ENCODE measurements at places on chromosomes 1 and 21. TPM values are rescaled to one million over a fixed set of nuclear protein-coding genes. Genes with fewer than 3 reads are reported as not detected.

Gene PDE4B
- 22.9 TPM for total RNA-seq

Gene ZMYND12
- total RNA-seq: 1.5 TPM

Gene DUSP23
- 59.1 TPM for total RNA-seq

Gene ZNF695
- total RNA-seq: not detected

Gene UCHL5
- total RNA-seq: 24.9 TPM

Gene GPR137B
- 29.5 TPM for total RNA-seq

Gene BTBD19
- 5.1 TPM for total RNA-seq

Gene CRABP2
- not detected for total RNA-seq

Gene MIGA1
- 16.1 TPM for total RNA-seq

Gene RGS8
- 0.20 TPM for total RNA-seq

Gene MYOCOS
- total RNA-seq: not detected

Gene PLA2G5
- 2.0 TPM for total RNA-seq

- DNase-seq: no peak
These were observed 387.9 kb downstream of the NUF2 start for GRCh38 chr1:163709636-163710035.

- no peak for DNase-seq
These were observed 102.5 kb downstream of the LYPLAL1 start for GRCh38 chr1:219276049-219276738.

DNA sequence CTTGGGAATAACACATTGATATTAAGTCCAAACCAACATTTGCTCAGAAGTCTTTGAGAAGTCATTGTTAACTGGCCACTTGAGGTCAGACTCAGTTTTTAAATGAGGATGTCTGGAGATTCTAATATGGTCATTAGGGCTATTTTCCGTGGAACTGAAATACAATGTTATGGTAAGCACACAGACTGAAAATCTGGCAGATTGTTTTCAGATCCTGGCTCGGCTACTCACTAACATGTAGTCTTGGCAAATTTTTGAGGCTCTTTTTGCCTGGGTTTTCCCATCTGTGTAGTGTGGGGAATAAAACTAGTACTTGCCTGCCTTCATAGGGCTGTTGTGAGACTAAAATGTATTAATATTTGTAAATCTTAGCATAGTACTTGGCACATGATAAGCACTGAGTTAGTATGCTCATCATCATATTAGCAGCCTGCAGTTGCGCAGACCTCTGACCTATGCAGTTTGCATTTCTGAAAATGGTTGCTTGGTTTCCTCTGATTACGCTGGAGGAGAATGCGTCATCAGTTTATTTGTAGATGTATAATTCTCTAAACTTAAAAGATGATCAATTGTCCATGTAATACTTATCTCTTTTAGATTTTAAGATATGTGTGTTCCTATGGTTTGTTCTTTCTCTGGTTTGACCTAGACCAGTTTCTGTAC is 100.8 kb downstream of the C1orf21 start:
- DNase-seq: no peak

DNA sequence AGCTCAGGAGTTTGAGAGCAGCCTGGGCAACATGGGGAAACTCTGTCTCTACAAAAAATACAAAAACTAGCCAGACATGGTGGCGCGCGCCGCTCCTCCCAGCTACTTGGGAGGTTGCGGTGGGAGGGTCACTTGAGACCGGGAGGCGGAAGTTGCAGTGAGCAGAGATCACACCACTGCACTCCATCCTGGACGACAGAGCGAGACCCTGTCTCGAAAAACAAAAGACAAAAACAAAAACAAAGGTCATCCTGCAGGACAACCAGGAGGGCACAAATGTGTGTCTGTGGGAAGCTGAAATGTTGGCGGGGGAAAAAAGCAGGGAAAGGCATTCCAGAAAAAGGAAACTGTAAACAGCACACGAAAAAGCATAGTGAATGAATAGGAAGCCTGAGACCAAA is 104.1 kb upstream of the HNRNPU start:
- DNase-seq: peak; percentile 59

- no peak for DNase-seq
These were observed 57.3 kb downstream of the MEF2D start for GRCh38 chr1:156443286-156443685.

DNA sequence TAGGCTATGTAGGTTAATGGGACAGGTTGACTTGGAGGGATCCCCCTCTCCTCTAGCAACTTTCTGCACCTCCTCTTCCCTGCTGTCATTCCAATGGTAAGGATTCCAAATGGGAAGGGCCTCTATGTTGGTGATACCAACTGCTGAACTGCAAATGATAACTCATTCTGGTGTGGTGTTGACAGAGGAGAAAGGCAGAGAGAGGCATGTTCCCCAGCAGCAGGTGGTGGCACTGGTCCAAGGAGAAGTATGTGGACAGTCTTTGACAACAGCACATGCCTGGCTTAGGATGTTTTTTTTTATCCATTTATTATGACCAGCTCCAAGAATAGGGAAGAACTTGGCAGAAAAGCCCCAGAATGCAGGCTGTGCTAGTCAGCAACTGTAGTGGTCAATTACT is 19.6 kb upstream of the SPAG17 start:
- no peak for DNase-seq

DNA sequence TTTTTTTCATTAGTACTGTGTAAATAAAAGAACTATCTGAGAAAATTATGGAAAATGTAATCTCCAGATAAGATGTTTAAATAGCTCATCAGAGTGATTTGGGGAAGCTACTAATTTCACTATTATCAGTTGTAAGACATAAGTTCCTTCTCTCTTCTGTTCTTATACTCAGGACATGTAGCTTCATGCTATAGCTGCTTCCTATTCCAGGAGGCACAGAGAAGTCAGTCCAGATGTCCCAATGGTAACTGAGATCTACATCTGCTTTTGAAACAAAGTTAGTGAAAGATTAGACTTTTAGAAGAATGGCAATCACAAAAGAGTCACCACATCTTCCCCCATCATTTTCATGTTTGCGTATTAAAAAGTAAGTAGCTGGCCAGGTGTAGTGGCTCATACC is 5.6 kb downstream of the MAP3K21 start:
- no peak for DNase-seq

DNA sequence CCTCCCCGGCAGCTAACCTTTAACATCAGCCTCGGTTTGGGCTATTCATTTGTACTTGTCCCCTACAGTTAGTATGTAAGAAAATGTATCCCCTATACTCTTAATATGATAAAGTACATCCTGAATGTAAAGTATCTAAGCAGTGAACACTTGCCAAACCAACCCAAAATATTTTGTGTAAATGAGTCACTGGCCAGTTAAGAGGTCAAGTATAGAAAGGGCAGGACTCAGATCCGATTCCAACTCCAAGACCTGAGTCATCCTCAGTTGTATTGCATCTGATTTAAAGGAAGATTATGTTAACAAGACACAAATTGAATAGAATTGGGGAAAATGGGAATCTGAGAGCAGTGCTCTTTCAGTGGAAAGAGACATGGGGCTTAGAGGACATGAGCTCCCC is 84.4 kb downstream of the CD58 start:
- no peak for DNase-seq

- peak; percentile 75 for DNase-seq
These were observed 37.1 kb upstream of the CTTNBP2NL start for GRCh38 chr1:112358798-112359408.

GRCh38 chr21:14982336-14982735 is 82.5 kb downstream of the NRIP1 start:
- no peak for DNase-seq

DNA sequence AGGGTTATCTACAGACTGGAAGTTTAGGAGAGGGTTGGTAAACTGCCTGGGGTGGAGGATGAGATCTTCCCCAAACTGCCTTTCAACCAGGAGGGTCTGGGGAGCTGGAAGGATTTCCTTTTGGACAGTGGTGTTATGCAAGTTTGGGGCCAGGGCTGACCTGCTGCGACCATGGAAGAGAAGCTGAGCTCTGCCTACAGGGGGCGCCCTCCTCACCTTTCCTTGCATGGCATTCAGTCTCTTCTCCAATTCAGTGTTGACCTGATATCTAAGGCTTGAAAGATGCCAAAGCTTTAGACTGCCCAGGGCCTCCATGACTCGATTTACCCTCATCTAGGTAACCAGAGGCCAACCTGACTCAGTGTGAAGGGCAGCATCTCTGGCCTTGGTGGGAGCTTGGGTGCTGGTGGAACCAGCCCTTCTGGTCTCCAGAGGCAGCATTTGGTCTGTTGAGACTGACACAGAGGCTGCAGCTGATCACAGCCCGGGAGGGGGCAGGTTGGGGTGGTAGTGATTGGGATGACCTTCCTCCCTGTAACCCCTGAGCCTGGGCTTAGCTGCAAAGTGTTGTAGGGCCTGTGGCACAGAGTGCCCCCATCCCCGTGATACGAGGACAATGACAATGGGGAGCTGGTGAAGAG is 170.0 kb downstream of the GRIK3 start:
- DNase-seq: no peak

- DNase-seq: no peak
These were observed 23.9 kb upstream of the ABCA4 start for GRCh38 chr1:94144836-94145235.

GRCh38 chr21:41858466-41859296 is 20.5 kb downstream of the PRDM15 start:
- no peak for DNase-seq

- no peak for DNase-seq
These were observed 42.9 kb downstream of the BATF3 start for GRCh38 chr1:212656730-212657129.

DNA sequence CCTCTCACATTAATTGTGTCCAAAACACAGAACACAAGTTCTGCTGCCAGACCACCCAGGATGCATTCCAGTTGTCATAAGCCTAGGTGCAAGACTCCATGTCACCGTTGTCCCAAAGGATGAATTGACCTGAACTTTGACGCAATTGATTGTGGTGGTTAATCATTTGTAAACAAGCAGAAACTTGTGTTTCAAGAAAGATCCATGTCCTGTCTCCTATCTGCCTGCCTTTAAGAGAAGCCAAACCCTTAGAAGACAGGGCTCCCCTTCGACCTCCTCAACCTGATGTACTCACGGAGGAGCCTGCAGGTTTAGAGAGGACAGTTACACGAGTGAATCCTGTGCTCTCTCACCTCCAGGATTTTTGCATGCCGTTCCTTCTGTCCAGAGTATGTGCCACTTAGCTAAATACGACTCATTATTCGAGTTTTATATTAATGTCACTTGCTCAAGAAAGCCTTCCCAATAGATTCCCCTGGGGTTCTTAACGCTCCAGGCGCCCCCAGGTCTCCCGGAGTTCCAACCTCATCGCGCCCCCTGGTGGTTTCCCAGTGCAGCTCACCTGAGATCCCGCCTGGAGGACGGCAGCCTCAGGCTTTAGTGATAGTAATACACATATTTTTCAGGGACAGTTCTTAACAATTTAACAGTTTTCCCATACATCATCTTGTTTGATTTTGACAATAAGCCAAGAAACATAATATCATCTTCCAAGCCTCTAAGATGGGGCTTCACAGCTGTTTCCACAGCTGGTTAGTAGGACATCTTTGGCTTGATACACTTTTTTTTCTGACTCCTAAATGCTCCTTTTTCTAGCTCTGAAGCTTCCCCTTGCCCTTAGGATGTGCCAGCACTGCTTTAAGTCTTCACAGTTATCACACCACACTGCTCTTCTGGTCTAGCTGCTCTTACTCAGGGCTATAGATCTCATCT is 2.4 kb upstream of the C8B start:
- DNase-seq: no peak

GRCh38 chr1:155176544-155177071 is 3.0 kb downstream of the TRIM46 start:
- peak; percentile 73 for DNase-seq

GRCh38 chr21:17139696-17140095 is 373.1 kb upstream of the CXADR start:
- DNase-seq: no peak

- no peak for DNase-seq
These were observed 23.1 kb upstream of the RGS4 start for GRCh38 chr1:163046071-163046470.

DNA sequence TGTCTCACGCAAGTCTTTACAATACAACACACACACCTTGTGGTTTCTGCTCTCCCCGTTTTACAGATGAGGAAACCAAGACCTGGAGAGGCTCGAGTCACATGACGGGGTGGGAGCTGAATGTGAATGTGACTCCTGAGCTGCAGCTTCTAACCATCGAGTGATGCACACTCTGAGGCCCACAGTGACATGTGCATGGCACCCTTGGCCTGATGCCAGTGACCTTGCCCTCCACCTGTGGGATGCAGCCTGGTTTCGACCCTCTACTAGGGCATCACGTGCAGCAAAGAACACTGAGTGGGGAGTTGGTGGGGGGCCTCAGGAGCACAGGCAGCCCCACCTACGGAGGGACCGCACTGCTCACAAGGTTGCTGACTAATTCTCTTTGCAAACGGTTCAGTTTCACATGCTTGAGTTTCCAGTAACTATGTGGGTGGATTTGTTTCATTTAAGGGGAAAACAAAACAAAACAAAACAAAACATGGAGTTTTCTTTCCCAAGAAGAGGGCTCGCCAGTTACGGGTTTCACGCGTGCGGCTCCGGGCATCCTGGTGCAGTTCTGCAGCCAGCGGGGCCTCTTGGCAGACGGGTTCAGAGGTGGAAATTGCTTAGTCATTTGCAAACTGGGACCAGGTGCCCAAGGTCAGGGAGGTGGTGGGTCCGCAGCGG is 22.9 kb downstream of the SPSB1 start:
- DNase-seq: no peak

GRCh38 chr1:225695578-225696337 is 42.8 kb upstream of the ENAH start:
- DNase-seq: no peak

GRCh38 chr1:159921251-159921650 is 4.1 kb downstream of the TAGLN2 start:
- DNase-seq: no peak

DNA sequence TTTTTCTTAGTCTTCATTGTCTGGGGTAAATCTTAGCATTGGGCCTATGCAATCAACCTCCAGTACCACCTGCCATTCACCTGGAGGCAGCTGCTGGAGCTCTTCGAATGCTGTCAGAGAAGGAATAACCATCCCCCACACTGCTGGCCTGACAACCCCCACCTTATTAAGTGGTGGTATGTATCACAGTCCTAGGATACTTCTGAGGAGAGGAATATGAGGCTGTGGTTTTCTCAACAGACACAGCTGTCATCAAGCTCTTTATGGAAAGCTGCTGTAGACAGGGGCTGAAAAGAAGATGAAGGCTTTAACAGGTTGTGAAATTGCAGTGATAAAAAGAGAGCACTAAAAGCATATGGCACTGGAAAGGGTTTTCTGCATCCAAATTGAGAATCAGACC is 61.7 kb downstream of the TSEN15 start:
- no peak for DNase-seq

- DNase-seq: no peak
These were observed 1009.0 kb downstream of the PLA2G4A start for GRCh38 chr1:187837787-187838186.

- DNase-seq: no peak
These were observed 172.5 kb downstream of the ST6GALNAC5 start for GRCh38 chr1:77039739-77040138.
